ENCODE measurements at places on chromosomes 3 and 15. TPM values are rescaled to one million over a fixed set of nuclear protein-coding genes. Genes with fewer than 3 reads are reported as not detected.

Gene TM6SF1
- 17.9 TPM for polyA plus RNA-seq

GRCh38 chr3:58350627-58351013 lies 17.9 kb downstream of the PXK start:
- H3K4me1 ChIP-seq = peaks cover 85% of the 10 kb centered on the region
- DNase-seq = no peak
- H3K4me3 ChIP-seq = peak overlapping the region; percentile 66
- peak overlapping the region; percentile 92 for H3K27ac ChIP-seq

Gene LMOD3
- polyA plus RNA-seq = 0.08 TPM

Gene ARL14
- polyA plus RNA-seq = not detected

DNA sequence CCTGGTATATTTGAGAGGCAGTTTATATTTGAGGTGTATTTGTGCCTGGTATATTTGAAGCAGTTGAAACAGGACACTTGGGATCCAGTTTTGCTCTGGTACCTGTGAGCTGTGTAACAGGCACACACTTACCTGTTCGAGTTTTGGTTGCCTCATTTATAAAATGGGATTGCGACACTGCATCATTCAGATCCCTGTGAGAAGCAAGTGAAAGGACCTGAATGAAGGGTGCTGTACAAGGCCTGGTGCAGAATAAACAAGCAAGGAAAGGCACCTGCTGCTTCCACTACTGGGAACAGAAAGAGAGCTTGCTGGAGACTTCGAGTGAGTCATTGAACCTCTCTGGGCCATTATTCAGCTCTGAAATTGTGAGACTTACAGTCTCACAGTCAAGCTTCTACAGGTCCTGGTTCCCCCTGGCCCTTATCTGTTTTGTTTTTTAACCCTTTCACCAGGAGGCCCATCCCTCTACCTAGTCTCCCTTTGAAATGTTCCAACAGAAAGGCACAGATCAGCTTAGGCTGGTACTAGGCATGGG lies 11.5 kb downstream of the FETUB start:
- no peak overlapping the region for H3K4me3 ChIP-seq
- no peak overlapping the region for H3K27ac ChIP-seq
- H3K27me3 ChIP-seq = peaks cover 5% of the 10 kb centered on the region
- no peaks in the 10 kb centered on the region for H3K4me1 ChIP-seq
- no peak for DNase-seq

Gene DAPK2
- 4.5 TPM for polyA plus RNA-seq

DNA sequence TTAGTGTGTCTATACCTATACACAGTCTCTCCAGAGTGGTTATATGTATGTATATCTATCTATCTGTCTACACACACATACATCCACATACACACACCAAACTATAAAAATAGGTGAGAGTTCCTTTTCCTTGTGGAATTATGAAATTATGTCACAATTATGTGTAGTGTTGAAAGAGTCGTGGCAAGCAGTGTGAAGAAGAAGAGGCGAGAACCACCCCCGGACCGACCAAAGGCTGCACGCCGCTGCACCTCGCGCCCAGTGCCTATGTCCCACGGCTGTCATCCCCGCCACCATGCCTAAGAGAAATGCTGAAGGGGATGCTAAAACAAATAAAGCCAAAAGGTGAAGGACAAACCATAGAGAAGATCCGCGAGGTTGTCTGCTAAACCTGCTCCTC lies 95.0 kb upstream of the RAP2B start:
- H3K27ac ChIP-seq = no peak overlapping the region
- no peak for DNase-seq
- peaks cover 2% of the 10 kb centered on the region for H3K4me1 ChIP-seq
- no peaks in the 10 kb centered on the region for H3K36me3 ChIP-seq
- no peak overlapping the region for H3K4me3 ChIP-seq

Gene LMAN1L
- polyA plus RNA-seq = not detected

Gene TMC3
- polyA plus RNA-seq = not detected

GRCh38 chr15:62906627-62907026 lies 135.9 kb upstream of the TPM1 start:
- H3K27me3 ChIP-seq = peaks cover 2% of the 10 kb centered on the region
- H3K4me1 ChIP-seq = no peaks in the 10 kb centered on the region
- H3K4me3 ChIP-seq = no peak overlapping the region
- no peak for DNase-seq

GRCh38 chr3:160265088-160265487 lies 39.9 kb downstream of the C3orf80 start:
- no peak for DNase-seq
- H3K4me1 ChIP-seq = peaks cover 8% of the 10 kb centered on the region
- peaks cover 13% of the 10 kb centered on the region for H3K36me3 ChIP-seq
- H3K27me3 ChIP-seq = peaks cover 2% of the 10 kb centered on the region
- H3K4me3 ChIP-seq = no peak overlapping the region

Gene KLHL6
- 3.9 TPM for polyA plus RNA-seq

GRCh38 chr3:82055792-82056191 lies 294.3 kb upstream of the GBE1 start:
- no peak for DNase-seq
- no peak overlapping the region for H3K4me3 ChIP-seq
- no peak overlapping the region for H3K27ac ChIP-seq
- H3K4me1 ChIP-seq = no peaks in the 10 kb centered on the region

DNA sequence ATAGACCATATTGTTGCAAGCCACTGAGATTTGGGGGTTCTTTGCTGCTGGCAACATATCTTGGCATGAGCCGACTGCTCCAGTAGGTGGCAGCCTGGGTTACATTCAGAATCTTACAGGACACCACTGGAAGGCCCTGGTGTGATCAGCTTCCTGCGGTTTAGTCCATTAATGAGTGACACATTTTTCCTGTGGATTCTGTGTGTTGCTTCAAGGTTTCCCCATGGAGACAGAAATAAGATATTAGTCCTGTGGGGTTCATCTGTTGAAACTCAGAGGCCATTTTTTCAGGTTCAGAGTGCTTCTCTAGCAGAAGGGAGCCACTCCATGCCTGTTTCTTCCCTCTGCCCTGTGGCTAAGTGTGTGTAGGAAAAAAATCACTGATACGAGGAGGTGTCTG lies 116.2 kb downstream of the MFSD1 start:
- H3K4me1 ChIP-seq = no peaks in the 10 kb centered on the region
- H3K4me3 ChIP-seq = no peak overlapping the region
- no peaks in the 10 kb centered on the region for H3K36me3 ChIP-seq
- H3K27ac ChIP-seq = no peak overlapping the region
- peaks cover 2% of the 10 kb centered on the region for H3K27me3 ChIP-seq

DNA sequence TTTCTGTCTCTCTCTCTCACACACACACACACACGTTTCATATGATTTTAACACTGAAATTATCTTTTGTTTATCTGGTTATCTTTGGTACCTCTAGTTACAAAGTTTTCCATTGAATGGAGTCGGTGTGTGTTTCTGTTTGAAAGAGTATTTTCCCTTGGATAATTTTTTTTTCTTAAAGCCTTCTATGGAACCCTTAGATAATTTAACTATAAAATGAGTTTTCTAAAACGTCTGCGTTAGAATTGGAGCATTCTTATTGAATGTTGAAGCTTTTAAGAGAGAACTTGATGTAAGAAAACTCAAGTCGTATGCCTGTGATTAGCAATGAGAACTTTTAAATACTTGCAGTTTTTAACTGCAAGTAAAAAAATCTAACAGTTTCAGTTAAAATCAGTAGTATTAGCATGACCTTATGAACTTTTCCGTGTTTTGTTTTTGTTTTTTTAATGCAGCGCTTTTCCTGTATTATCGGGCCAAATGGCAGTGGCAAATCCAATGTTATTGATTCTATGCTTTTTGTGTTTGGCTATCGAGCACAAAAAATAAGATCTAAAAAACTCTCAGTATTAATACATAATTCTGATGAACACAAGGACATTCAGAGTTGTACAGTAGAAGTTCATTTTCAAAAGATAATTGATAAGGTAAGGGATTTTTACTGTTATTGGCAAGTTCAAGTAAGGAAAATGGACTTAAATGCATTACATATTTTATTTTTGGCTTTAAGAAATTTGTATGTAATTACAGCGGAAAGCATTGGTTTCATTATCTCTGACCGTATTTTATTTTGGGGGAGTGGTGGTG lies 3.0 kb downstream of the SMC4 start:
- H3K27ac ChIP-seq = peak overlapping the region; percentile 73
- peaks cover 24% of the 10 kb centered on the region for H3K27me3 ChIP-seq
- no peaks in the 10 kb centered on the region for H3K36me3 ChIP-seq
- peaks cover 62% of the 10 kb centered on the region for H3K4me1 ChIP-seq

- no peak for DNase-seq
- no peaks in the 10 kb centered on the region for H3K27me3 ChIP-seq
- no peak overlapping the region for H3K4me3 ChIP-seq
- H3K36me3 ChIP-seq = no peaks in the 10 kb centered on the region
These were observed 267.9 kb downstream of the CHST2 start for GRCh38 chr3:143387425-143387824.

GRCh38 chr3:88640581-88640980 lies 466.8 kb upstream of the EPHA3 start:
- peaks cover 4% of the 10 kb centered on the region for H3K36me3 ChIP-seq
- H3K27ac ChIP-seq = no peak overlapping the region
- no peaks in the 10 kb centered on the region for H3K4me1 ChIP-seq
- no peak overlapping the region for H3K4me3 ChIP-seq
- no peak for DNase-seq

DNA sequence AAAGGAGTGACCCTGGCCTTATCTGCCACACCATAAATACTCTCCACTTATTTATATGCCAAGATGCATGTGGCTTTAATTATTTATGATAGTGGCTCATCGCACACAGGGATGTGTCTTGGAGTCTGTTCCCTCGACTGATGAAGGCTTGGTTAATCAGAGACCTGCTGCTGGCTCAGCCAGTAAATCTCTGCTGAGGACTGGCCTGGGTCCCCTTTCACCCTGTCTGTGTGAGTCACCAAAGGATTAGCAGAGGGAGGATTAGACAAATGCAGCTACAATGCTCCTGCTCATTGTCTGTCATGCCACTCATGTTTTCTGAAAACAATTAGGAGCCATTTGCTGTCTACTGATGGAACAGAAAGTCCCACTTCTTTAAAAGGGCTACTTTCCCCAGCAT lies 226.8 kb downstream of the NTRK3 start:
- H3K4me1 ChIP-seq = no peaks in the 10 kb centered on the region
- no peak overlapping the region for H3K27ac ChIP-seq
- H3K36me3 ChIP-seq = no peaks in the 10 kb centered on the region
- H3K27me3 ChIP-seq = no peaks in the 10 kb centered on the region
- no peak overlapping the region for H3K4me3 ChIP-seq
- DNase-seq = no peak

Gene PEX5L
- polyA plus RNA-seq = not detected

Gene AGBL1
- polyA plus RNA-seq = not detected

GRCh38 chr3:52609316-52609815 lies 73.0 kb downstream of the UQCC5 start:
- H3K27me3 ChIP-seq = no peaks in the 10 kb centered on the region
- H3K27ac ChIP-seq = no peak overlapping the region
- peaks cover 14% of the 10 kb centered on the region for H3K36me3 ChIP-seq

Gene AGTR1
- not detected for polyA plus RNA-seq

Gene MESP2
- polyA plus RNA-seq = not detected

Gene NMNAT3
- 7.1 TPM for polyA plus RNA-seq

DNA sequence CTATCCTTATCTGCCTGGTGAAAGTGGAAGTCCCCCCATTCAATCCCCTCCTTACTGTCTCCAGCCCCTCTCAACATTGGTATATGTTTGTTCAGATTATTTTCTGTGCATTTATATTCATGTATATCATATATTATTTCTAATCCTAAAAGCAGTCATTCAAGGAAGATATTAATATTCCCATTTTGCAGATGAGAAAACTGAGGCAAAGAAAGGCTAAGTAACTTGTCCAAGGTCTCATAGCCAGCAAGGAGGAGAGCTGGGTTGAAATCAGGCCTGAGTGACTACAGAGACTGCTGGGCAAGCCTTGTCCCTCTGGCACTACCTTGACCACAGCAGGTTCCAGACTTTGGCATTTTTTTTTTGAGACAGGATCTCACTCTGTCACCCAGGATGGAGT lies 29.0 kb downstream of the FOXL2NB start:
- no peak overlapping the region for H3K27ac ChIP-seq
- peaks cover 8% of the 10 kb centered on the region for H3K27me3 ChIP-seq
- H3K4me3 ChIP-seq = no peak overlapping the region
- no peaks in the 10 kb centered on the region for H3K36me3 ChIP-seq

- no peak overlapping the region for H3K27ac ChIP-seq
- no peaks in the 10 kb centered on the region for H3K4me1 ChIP-seq
- DNase-seq = no peak
- H3K36me3 ChIP-seq = no peaks in the 10 kb centered on the region
These were observed 71.0 kb downstream of the PCOLCE2 start for GRCh38 chr3:142817897-142818296.

DNA sequence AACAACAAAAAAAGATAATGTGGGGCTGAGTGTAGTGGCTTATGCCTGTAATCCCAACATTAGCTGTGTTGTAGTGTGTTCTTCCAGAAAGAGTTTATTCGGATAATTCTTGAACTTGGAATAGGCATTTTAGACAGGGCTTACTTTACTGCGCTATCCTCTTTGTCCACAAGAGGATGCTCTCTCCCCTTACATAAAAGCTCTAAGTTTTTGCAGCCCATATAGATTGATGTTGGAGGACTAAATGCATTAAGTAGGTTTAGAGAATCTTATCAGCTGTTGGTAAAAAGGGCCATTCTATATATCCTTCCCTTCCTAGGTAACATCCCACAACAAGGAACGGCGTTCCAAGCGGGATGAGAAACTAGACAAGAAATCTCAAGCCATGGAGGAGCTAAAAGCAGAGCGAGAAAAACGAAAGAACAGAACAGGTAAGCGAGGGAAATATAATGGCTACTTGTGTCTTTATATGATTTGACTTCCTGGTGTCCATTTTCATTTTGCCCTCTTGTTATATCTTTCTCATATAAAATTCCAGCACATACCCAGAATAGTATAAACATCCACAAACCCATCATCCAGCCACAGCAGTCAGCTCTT lies 27.8 kb upstream of the ITPKA start:
- H3K4me3 ChIP-seq = no peak overlapping the region
- DNase-seq = peak; percentile 39
- peaks cover 21% of the 10 kb centered on the region for H3K4me1 ChIP-seq

Gene GOLGA8G
- not detected for polyA plus RNA-seq

GRCh38 chr3:183210341-183210740 lies 42.7 kb upstream of the B3GNT5 start:
- no peaks in the 10 kb centered on the region for H3K36me3 ChIP-seq
- H3K4me1 ChIP-seq = no peaks in the 10 kb centered on the region
- DNase-seq = no peak
- H3K4me3 ChIP-seq = no peak overlapping the region

GRCh38 chr15:94844538-94845389 lies 613.4 kb downstream of the MCTP2 start:
- H3K4me3 ChIP-seq = peak overlapping the region; percentile 65
- no peak overlapping the region for H3K27ac ChIP-seq
- H3K36me3 ChIP-seq = no peaks in the 10 kb centered on the region
- H3K4me1 ChIP-seq = peaks cover 6% of the 10 kb centered on the region
- DNase-seq = peak; percentile 18

DNA sequence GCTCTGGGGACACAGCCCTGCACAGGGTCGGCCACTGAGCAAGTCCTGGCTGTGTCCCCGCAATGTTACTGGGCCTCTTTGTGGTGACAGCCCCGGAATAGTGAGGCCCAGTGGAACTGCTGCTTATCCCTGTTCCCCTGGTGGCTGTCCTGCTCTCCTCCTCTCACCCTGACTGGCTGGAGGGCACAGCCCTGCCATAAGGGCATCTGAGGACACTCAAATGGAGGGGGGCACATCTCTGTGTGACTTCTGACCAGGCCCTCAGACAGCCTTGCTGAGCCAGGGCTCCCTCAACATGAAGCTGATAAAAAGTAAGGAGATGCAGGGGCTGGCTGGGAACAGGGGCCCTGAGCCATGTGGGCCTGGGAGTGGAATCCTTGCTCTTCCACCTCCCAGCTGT lies 127.4 kb upstream of the ATP2B2 start:
- H3K36me3 ChIP-seq = peaks cover 5% of the 10 kb centered on the region
- no peak for DNase-seq
- H3K27me3 ChIP-seq = no peaks in the 10 kb centered on the region
- H3K27ac ChIP-seq = no peak overlapping the region
- no peak overlapping the region for H3K4me3 ChIP-seq

All from immature natural killer cell (primary cell).